ENCODE measurements at places on chromosomes 13 and 19.

- no peak for DNase-seq
- peaks cover 5% of the 10 kb centered on the region for H3K36me3 ChIP-seq
- no peaks in the 10 kb centered on the region for H3K4me1 ChIP-seq
- no peak overlapping the region for H3K4me3 ChIP-seq
- H3K27ac ChIP-seq: no peak overlapping the region
Observed at GRCh38 chr19:538641-539428, 5.0 kb upstream of the GZMM start.

GRCh38 chr19:32570081-32570785, 10.8 kb upstream of the PDCD5 start:
- peak; percentile 50 for DNase-seq
- H3K27me3 ChIP-seq: peaks cover 5% of the 10 kb centered on the region
- H3K36me3 ChIP-seq: no peaks in the 10 kb centered on the region
- H3K27ac ChIP-seq: no peak overlapping the region
- no peaks in the 10 kb centered on the region for H3K4me1 ChIP-seq

DNA sequence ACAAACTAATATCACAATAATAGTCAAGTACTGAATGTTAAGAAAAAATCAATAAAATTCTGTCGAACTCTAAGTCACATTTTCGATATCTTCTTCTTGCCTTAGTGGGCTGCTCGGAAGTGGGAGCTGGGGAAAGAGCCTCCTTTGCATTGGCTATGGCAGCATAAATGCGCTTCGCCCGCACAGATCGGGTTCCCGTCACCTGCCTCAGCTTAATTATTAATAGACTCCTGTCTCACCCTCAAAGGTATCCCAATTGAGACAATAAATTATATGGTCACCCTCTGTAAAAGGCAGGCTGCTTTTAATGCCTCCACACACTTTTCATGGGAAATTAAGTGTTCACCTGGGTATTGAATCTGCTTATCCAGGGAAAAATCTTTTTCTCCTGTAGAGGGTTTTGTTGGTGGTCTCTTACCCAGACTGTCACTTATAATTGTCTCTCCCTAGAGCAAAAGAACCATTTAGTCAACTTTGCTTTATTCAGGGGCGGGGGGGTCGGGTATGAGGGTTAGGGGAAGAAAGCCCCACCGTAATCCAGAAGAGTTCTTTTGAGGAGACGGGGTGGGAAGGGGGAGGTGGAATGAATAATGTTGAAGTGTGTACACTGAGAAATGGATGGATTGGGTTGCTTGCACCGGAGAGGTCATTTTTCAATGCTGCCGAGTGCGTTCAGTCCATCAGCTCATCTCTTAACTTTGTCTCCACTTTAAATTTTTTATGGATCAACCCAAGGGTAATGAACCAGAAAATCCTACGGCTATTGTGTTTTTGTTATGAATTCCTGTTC, 682.6 kb upstream of the SGCG start:
- H3K27ac ChIP-seq: no peak overlapping the region
- H3K27me3 ChIP-seq: no peaks in the 10 kb centered on the region

GRCh38 chr19:710767-711166, 2.0 kb downstream of the PALM start:
- peaks cover 9% of the 10 kb centered on the region for H3K27me3 ChIP-seq
- peaks cover 7% of the 10 kb centered on the region for H3K36me3 ChIP-seq
- peaks cover 2% of the 10 kb centered on the region for H3K4me1 ChIP-seq
- H3K4me3 ChIP-seq: no peak overlapping the region
- no peak for DNase-seq

DNA sequence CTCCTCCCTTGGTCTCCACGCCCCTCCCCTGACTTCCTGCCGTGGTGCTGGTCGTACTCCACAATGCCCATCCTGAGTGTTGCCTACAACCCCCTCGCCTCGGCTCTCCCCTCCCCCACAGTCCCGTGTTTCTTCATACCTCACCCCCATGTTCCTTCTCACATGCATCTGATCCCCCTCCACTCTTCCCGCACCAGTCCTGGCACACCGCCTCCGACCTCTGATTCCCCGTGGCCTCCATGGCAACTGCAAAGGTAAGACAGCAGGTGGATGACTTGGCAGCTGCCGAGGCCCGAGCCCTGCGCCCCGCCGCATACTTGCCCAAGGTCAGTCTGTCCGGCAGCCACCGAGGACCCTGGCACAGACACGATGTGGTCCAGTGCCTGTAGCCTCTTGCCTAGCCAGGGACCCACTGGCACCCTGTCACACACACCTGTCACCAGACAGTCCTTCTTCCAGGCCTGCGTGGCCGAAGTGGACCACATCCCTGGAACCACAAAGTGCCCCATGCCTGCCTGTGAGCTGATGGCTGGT, 16.1 kb upstream of the SDHAF1 start:
- no peak overlapping the region for H3K27ac ChIP-seq
- H3K4me3 ChIP-seq: no peak overlapping the region
- peaks cover 6% of the 10 kb centered on the region for H3K27me3 ChIP-seq
- H3K36me3 ChIP-seq: no peaks in the 10 kb centered on the region
- DNase-seq: no peak

Data from endothelial cell (in vitro differentiated cells).